ENCODE measurements at places on chromosomes 11 and 22. TPM values are rescaled to one million over a fixed set of nuclear protein-coding genes. Genes with fewer than 3 reads are reported as not detected.

DNA sequence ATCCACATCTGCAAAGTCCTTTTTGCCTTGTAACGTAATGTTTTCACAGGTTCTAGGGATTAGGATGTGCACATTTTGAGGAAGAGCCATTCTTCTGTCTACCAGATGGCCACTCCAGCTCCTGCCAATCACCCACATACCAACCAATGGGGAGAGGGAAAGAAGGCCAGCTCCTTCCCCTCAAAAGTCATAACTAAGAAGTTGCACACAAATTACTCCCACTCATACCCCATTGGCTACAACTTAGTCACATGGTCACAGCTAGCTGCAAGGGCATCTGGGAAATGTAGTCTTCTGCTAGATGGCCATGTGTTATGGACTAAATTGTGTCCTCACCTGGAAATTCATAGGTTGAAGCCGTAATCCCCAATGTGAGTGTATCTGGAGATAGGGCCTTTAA, 15.4 kb upstream of the MYOD1 start:
- peak; percentile 70 for DNase-seq

DNA sequence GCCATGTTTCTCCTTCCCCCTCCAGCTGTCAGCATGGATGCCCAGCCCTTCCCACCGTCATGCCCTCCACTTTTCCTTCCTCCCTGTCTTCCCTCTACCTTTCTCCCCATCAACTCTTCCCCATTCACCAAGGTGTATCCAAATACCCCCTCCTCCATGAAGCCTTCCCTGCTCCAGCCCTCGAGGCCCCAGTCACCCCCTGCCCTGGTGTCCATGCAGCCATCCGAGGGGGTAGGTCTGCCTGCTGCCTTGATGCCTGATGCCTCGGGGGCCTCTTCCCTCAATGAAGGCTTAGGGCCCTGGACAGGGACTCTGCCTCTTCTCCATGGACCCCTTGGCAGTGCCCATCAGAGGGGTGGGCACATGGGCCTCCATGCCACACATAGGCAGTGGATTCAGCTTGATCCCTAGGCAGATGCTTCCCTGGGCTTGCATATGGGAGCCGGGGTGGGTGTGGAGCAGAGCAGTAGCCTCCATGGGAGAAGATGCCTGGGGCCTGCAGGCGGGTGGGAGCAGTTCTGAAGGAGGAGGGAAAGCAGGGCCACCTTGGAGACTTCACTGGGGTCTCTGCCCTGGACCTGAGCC, 795.8 kb downstream of the BRD1 start:
- no peak for DNase-seq

Gene MISFA
- total RNA-seq: 3.7 TPM

Gene MPEG1
- not detected for total RNA-seq

- DNase-seq: no peak
Observed at GRCh38 chr11:3056296-3057068, 741 bp downstream of the CARS1 start.

- DNase-seq: no peak
Observed at GRCh38 chr11:2458321-2458720, 13.5 kb downstream of the KCNQ1 start.

Gene CFAP68
- 27.1 TPM for total RNA-seq

GRCh38 chr11:132674151-132674550, 858.1 kb downstream of the OPCML start:
- DNase-seq: no peak

DNA sequence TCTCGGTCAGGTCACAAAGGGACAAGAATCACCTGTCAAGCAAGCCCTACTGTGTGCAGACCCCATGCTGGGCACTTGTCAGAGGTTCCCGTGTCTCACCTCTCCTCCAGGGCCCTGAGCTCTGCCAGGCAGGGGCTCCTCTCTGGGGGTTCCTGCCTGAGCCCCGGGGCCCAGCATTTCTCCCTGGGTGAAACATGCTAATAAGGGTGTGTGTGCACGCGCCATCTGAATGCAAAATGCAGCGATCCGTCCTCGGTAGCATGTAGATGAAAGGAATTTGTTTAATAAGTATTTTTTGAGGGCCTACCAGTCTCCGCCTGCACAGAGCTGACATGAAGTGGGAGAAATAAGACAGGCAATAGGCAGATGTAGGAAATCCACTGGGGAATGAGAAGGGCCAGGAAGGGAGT, 5.8 kb downstream of the ELFN2 start:
- DNase-seq: no peak

- DNase-seq: no peak
Observed at GRCh38 chr11:95339086-95339901, 108.3 kb upstream of the SESN3 start.

DNA sequence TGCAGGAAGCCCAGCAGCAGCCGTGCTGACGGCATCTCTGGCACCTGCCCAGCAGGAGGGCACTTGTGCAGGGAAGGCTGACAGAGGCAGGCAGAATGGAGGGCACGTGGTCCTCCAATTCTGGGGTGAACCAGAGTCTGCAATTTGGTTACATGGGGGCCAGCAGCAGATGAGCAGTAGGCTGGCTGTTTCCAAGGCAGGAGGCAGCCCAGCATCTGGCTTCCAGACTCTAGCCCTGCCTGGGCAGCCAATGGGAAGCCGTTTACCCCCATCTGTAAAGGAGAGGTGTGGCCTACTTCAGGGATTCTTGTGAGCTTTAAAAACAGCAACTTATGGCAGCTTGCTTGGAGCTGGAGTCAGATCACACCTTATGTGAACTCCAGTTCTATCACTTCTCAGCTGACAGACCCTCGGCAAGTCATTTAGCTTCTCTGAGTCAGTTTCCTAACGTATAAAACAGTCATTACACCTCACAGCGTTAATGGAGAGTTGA, 27.9 kb upstream of the RASL10A start:
- DNase-seq: no peak

- DNase-seq: no peak
Observed at GRCh38 chr11:26731084-26731456, 9.2 kb upstream of the SLC5A12 start.

DNA sequence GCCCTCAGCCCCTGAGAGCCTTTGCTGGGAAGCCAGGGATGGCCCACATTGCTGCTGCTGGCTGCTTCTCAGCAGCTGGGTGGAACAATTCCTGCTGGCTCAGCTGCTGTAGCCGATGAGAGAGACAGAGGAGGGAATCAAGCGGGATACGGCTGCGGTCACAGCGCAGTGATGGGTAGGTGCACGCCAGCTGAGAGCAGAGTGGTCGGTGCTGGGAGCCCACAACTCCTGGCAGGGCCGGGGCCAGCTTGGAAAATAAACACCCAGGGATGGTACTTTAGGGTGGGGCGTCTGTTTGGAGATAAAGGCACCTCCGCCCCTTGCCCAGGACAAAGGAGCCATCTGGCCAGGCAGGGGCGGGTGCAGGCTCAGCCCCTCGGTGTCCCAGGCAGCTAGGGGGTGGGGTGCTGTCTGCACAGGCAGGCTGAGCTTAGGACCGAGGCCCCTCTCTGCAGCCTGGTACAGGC, 480.5 kb downstream of the MIAT start:
- no peak for DNase-seq

DNA sequence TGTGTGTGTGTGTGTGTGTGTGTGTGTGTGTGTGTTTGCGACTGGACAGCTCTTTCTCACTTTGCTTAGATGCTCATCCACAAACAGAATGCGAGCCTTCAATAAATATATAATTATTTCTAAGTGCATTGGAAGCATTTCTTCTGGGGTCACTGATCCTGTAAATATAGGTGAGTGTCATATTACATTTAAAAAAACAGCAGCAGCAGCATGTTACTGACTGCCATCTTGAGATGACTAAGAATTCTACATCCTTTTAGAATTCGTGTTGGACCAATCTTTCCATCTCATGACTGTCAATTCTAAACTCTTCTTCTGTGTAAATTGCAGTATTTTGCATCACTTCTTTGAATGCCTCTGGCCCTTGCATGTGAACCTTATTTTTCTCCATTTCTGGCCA, 238.0 kb upstream of the DDI1 start:
- no peak for DNase-seq

Gene TEAD1
- total RNA-seq: 105 TPM

All from LHCN-M2 (cell line).